ENCODE measurements at places on chromosomes 2 and 18. TPM values are rescaled to one million over a fixed set of nuclear protein-coding genes. Genes with fewer than 3 reads are reported as not detected.

The BCL11A gene
- total RNA-seq: under 0.01 TPM

The SLC5A7 gene
- total RNA-seq: not detected

- DNase-seq: no peak
Observed at GRCh38 chr18:44986933-44987332, 306.2 kb downstream of the SETBP1 start.

GRCh38 chr2:85628658-85629057 is 12.7 kb downstream of the USP39 start:
- no peak for DNase-seq

GRCh38 chr18:59374128-59374527 is 15.1 kb upstream of the LMAN1 start:
- DNase-seq: no peak

- no peak for DNase-seq
Observed at GRCh38 chr2:64538764-64539433, 14.8 kb downstream of the AFTPH start.

DNA sequence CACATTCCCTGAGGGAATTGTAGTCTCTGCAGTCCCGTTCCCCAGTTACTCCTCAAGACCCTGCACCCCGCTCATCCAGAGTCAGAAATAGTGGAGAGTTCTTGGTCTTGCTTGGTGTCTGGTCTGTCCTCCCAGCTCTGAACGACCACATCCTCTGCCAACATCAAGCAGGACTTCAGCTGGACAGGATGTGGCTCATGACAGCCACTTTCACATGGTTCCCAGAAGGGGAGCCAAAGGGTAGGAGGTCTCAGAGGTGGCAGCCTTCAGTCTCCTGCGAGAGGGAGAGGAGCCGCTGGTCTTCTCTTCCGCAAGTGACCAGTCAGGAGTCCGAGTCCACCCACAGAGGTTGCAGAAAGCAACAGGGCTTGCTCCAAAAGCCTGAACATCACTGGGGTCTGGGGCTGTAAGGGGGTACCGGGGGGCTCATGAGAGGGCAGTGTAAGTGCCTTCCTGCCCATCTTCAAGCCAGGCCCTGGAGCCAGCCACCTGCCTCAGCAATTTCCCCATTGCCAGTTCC is 29.8 kb downstream of the B3GNT7 start:
- DNase-seq: no peak

GRCh38 chr18:62587689-62588088 is 64.9 kb downstream of the ZCCHC2 start:
- no peak for DNase-seq

DNA sequence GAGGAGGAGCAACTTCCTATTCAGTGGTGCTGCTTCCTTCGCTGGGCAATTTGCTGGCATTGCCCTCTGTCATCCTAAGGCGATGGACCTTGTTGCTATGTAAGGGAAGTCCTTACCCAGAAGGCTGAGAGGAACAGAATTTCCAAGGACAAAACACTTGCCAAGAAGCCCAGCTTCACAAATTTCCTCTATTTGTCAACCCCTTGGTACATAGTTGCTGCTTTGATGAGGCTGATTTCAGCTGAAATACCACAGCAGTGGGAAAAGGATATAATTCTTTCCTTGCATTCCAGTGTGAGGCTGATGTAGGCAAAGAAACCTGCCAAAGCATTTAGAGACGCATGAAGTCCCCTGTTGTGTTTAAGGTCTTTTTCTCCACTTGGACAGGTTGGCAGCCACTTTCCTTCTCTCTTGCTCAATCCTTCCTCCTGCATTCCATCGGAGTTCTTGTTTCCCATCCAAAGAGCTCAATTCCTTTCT is 16.4 kb upstream of the ST3GAL5 start:
- DNase-seq: no peak

All from fibroblast of lung (primary cell).